ENCODE measurements at places on chromosomes 3 and 15.

DNA sequence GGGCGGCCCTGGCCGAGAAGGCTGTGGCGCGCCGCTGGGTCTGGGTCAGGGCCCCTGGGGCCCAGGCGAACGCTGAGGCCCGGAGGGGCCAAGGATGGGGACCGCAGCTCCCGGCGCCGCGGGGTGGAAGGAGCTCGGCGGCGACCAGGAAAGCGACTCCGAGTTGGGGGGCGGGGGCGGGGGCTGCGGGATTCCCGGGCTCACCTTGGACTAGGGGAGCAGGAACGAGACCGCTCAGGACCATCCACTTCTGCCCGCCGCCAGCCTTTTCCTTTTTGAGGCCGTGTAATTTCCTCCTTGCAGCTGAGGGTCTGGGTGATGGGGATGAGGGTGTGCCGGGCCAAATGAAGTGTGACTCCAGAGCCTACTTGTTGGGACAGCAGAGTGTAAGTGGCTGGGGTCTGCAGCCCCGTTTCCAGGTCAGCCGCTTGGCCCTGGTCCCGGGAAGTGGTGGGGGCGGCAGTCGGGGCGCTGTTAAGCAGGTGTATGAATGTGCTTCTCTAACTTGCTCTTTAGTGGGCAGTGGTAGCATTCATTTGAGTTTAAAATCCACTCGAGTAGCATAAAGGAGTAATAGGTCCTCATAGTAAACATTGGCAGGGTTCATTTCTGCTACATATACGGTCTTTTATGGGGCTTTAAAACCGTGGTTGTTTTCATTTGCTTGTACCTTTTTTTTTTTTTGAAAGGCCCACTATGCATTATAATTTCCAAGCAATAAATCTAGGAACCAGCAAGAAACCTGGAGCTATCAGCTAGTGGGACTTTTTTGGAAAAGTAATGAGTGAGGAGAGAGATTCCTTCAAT is 717 bp downstream of the PXK start:
- DNase-seq = peak; percentile 32

- no peak for DNase-seq
Measured at GRCh38 chr3:160538895-160539294, 26.5 kb downstream of the KPNA4 start.

- no peak for DNase-seq
Measured at GRCh38 chr15:68765602-68766368, 54.9 kb downstream of the ANP32A start.

- peak; percentile 82 for DNase-seq
Measured at GRCh38 chr3:182735672-182736071, 57.6 kb upstream of the ATP11B start.

- peak; percentile 22 for DNase-seq
Measured at GRCh38 chr15:81184188-81184587, 12.5 kb upstream of the IL16 start.

DNA sequence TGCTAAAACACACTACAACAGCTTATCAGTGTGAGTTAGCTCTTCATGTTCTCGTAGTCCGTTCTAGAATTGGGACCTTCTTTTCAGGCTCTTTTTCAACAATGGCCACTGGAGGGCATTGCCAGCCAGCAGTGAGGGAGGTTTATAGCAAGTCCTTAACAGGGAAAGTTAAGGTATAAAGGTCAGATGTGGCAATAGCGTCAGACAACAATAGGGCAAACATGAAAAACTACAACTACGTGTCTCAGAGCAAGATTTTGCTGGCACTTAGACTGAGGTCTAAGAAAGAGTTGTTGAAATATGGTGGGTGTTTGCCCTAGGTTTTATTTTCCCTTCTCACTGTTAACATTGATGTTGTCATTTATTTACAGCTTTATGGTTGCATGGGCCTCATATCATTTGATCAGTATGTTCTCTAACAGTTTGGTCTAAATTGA is 161.4 kb downstream of the GMNC start:
- peak; percentile 14 for DNase-seq

- peak; percentile 80 for DNase-seq
Measured at GRCh38 chr15:49270541-49271421, 100.7 kb downstream of the GALK2 start.

- DNase-seq = peak; percentile 87
Measured at GRCh38 chr15:48674876-48675275, 29.4 kb upstream of the FBN1 start.

DNA sequence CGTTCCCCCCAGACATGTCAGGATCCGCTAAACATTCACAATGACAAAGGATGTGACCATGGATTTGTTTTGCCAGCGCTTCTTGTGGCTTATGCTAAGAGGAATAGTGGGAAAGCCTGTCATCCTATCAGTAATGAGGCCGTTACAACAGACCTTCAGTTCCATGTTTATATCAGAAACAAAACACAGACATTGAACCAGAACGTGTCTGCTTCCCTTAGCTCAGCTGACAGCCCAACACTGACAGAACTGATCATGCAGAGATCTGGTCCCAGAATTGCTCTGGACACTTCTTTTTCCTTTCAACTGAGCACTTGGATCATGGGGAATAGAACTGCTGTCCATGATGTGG is 58.3 kb upstream of the MYZAP start:
- DNase-seq = no peak

- no peak for DNase-seq
Measured at GRCh38 chr15:35479423-35479822, 66.5 kb downstream of the DPH6 start.

- DNase-seq = no peak
Measured at GRCh38 chr3:123335007-123335670, 113.8 kb downstream of the ADCY5 start.

DNA sequence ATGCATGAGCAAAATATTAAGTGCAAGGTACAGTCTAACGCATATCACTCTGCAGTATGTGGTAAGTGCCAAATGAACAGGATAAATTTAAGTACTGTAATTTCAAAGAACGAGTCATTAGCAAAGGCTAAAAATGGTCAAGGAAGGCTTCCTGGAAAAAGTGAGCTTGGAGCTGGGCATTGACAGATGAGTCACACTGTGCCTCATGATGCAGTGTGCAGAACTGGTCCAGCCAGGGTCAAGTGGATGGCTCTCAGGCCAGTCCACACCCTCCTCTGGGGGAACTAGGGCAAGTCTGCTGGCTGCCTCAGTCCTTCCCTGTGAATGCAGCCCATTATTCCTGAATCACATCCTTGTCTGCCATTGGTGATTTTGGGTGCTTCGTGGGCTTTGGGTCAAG is 76.3 kb downstream of the CACNA1D start:
- peak; percentile 4 for DNase-seq

GRCh38 chr3:27528791-27529190 is 44.6 kb upstream of the SLC4A7 start:
- no peak for DNase-seq

- no peak for DNase-seq
Measured at GRCh38 chr15:82833362-82833682, 23.9 kb downstream of the WHAMM start.

- peak; percentile 54 for DNase-seq
Measured at GRCh38 chr3:66416556-66417304, 84.1 kb downstream of the LRIG1 start.

- no peak for DNase-seq
Measured at GRCh38 chr3:25907081-25907480, 117.2 kb downstream of the OXSM start.

GRCh38 chr3:142278451-142278850 is 53.1 kb upstream of the GK5 start:
- DNase-seq = peak; percentile 58

GRCh38 chr3:187626581-187626980 is 43.6 kb downstream of the SST start:
- DNase-seq = no peak

DNA sequence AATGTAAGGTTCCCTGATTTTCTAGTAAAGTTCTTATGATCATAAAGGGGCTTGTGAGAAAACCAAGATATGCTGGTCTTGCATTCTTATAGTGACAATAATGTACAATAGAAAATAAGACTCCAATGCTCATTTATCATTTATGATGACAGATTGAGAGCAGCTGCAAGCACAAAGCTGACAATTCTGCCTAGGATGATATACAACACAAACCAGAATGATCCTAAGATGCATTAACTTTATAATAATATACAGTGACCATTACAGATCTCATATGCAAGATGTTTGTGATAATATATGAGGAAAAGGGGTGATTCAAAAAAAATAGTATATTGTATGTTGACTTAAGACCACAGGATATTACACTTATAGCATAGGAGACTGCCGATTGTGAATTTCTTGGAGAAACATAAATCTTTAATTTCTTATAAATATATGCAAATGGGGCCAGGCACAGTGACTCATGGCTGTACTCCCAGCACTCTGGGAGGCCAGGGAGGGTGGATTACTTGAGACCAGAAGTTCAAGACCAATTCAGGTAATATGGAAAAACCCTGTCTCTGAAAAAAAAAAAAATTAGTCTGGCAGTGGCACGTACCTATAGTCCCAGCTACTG is 387.0 kb downstream of the ZBBX start:
- DNase-seq = peak; percentile 26

DNA sequence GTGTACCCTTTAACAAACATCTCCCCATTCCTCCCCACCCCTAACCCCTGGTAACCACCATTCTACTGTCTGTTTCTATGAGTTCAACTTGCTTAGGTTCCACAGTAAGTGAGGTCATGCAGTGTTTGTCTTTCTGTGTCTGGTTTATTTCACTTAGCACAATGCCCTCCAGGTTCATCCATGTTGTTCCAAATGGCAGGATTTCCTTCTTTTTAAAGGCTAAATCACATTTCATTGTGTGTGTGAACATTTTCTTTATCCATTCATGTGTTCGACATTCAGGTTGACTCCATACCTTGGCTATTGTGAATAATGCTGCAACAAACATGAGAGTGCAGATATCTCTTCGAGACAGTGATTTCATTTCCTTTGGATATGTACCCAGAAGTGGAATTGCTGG is 62.7 kb downstream of the TJP1 start:
- DNase-seq = no peak

DNA sequence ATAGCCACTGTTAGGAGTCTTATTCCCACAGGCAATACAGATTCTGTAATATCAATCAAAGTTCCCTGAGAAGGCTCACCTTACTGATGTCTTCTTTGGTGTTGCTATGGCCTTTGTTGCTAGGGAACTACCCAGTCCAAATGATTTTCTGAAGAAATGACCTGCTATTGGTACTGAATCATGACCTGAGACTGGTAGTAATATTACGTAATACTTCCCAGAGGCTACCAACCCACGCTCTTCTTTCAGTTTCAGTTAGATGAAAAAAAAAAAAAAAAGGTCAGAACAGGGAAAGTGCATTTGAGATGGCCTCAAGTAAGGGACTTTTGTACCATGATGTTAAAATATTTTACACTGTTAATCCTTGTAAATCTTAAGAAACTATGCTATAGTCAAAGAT is 1092.5 kb upstream of the EPHA6 start:
- no peak for DNase-seq
